Fibroblast of lung (primary cell): ENCODE measurements at places on chromosomes 5 and 9. TPM values are rescaled to one million over a fixed set of nuclear protein-coding genes. Genes with fewer than 3 reads are reported as not detected.

Gene SLCO6A1
- not detected in 2 replicates for total RNA-seq

Gene DND1
- under 0.01 and 0.33 TPM in 2 replicates for total RNA-seq

Gene PCDHGA11
- total RNA-seq, result 5.9 and 8.6 TPM in 2 replicates

Gene SLC4A9
- total RNA-seq, result not detected in 2 replicates

Gene ECSCR
- not detected in 2 replicates for total RNA-seq

Gene KIF27
- 4.8 and 6.2 TPM in 2 replicates for total RNA-seq

Gene BTF3
- total RNA-seq, result 207 and 256 TPM in 2 replicates

Gene EGR1
- total RNA-seq, result 7.2 and 8.8 TPM in 2 replicates

Gene LOX
- 33.4 and 81.9 TPM in 2 replicates for total RNA-seq

Gene C9orf153
- total RNA-seq, result 0.17 and 0.51 TPM in 2 replicates

Gene FGD3
- total RNA-seq, result under 0.01 TPM in 1 of 2 replicates, not detected in the other

Gene EPB41L4A
- total RNA-seq, result 0.50 and 0.51 TPM in 2 replicates

Gene C5orf58
- not detected in 2 replicates for total RNA-seq

Gene BARHL1
- not detected in 2 replicates for total RNA-seq

Gene SLC34A3
- not detected in 2 replicates for total RNA-seq

Gene SPINK6
- not detected in 2 replicates for total RNA-seq

Gene FAM221B
- total RNA-seq, result not detected in 2 replicates

Gene PCDHGB4
- 10.0 and 18.3 TPM in 2 replicates for total RNA-seq

Gene CCDC69
- 4.0 and 6.4 TPM in 2 replicates for total RNA-seq

Gene SPATA31D4
- total RNA-seq, result not detected in 2 replicates

Gene PCDHGB2
- total RNA-seq, result 3.1 and 4.6 TPM in 2 replicates

Gene C7
- under 0.01 and 11.6 TPM in 2 replicates for total RNA-seq

Gene SPATA6L
- 0.77 and 1.2 TPM in 2 replicates for total RNA-seq

Gene KIF4B
- total RNA-seq, result under 0.01 TPM in 2 replicates

Gene COL5A1
- 63.7 and 72.8 TPM in 2 replicates for total RNA-seq

Gene SPATA31C1
- total RNA-seq, result not detected in 2 replicates

Gene SLC45A2
- total RNA-seq, result under 0.01 TPM in 2 replicates

Gene BTNL3
- not detected in 2 replicates for total RNA-seq
